Activated CD8-positive, alpha-beta memory T cell treated with anti-CD3 and anti-CD28 coated beads, Interleukin-2, amount 10 ng/mL, durations not matched to agents 7 days and 5 days (primary cell): ENCODE measurements at places on chromosomes 11 and 22. TPM values are rescaled to one million over a fixed set of nuclear protein-coding genes. Genes with fewer than 3 reads are reported as not detected.

The TENM4 gene
- total RNA-seq, result not detected

The CALCB gene
- total RNA-seq, result 1.4 TPM

The AASDHPPT gene
- 37.8 TPM for total RNA-seq

The TCN1 gene
- total RNA-seq, result not detected

The SCGB2A2 gene
- total RNA-seq, result not detected

The GGTLC3 gene
- not detected for total RNA-seq

The TMEM135 gene
- 30.8 TPM for total RNA-seq

The HNRNPUL2 gene
- total RNA-seq, result 61.6 TPM

The OOSP2 gene
- total RNA-seq, result not detected

The FDX1 gene
- 11.2 TPM for total RNA-seq

The CYTH4 gene
- 123 TPM for total RNA-seq

The OSBP2 gene
- total RNA-seq, result 1.7 TPM

The OTUB1 gene
- 97.6 TPM for total RNA-seq

The GGT1 gene
- total RNA-seq, result 66.0 TPM

The APOBEC3A gene
- total RNA-seq, result not detected
